ENCODE measurements at places on chromosomes 16 and 17. TPM values are rescaled to one million over a fixed set of nuclear protein-coding genes. Genes with fewer than 3 reads are reported as not detected.

Gene KRT31
- not detected for total RNA-seq

GRCh38 chr16:4803401-4803844 is 990 bp upstream of the ROGDI start:
- DNase-seq = no peak

DNA sequence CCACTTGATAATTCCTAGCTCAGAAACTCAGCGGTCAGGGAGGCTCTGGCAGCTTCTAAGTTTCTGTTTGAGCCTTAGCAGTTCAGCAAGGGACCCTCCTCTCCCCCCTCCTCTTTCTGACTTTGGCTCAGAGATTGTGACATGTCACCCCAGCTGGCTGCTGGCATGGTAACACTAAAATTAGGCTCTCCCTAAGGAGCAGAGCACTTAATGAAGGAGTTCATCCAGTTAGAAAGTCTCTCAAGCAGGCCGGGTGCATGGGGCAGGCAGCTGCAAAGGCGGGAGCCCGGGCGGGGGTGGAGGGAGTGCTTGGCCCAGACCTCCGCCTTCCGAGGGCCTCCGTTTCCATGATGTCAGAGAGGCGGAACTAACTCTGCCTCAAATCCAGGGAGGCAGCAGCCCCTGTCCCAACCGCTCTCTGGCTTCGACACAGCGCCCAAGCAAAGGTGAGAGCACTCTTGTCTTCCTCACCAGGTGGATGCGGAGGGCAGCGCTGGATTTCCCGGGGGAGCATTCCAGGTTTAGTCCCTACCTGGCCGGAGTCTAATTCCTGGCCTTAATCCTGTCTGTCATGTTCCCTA is 128.0 kb upstream of the PLCG2 start:
- no peak for DNase-seq

DNA sequence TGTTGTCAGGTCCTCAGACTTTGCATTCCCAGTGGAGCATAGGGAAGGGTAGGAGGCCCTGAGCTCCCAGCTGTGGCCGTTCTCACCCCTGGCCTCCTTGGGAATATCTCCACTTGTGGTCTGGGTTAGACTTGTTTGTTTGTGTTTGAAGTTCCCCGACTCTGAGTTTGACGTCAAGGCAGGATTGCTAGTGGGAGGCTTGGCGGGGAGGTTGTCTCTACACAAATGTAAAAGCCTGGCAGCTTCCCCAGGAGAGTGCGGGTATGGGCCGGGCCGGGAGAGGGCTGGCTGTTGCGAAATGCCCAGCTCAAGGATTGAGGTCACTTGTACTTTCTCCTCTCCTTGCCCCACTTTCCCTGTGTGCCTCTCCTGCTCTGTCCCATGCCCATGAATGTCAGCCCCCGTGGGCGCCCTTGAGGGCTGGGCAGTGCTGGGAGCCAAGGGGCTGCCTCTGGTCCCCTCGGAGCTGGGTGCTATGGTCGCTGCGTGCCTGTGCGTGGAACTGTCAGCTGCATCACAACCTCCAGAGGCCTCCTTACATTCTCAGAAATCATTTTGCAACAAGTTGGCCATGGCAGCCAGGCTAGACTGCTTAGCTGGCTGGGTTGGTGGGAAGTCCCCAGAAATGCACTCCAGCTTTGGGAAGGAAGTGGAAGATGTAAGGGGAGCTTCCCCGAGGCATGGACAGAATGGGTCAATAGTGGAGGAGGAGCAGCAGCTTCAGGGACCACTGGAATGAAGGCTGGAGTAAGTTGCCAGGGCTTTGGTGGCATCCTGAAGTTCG is 84.3 kb downstream of the KSR1 start:
- DNase-seq = no peak

Gene TP53TG3C
- total RNA-seq = not detected

- DNase-seq = no peak
Measured at GRCh38 chr16:782258-782657, 5.9 kb downstream of the RPUSD1 start.

DNA sequence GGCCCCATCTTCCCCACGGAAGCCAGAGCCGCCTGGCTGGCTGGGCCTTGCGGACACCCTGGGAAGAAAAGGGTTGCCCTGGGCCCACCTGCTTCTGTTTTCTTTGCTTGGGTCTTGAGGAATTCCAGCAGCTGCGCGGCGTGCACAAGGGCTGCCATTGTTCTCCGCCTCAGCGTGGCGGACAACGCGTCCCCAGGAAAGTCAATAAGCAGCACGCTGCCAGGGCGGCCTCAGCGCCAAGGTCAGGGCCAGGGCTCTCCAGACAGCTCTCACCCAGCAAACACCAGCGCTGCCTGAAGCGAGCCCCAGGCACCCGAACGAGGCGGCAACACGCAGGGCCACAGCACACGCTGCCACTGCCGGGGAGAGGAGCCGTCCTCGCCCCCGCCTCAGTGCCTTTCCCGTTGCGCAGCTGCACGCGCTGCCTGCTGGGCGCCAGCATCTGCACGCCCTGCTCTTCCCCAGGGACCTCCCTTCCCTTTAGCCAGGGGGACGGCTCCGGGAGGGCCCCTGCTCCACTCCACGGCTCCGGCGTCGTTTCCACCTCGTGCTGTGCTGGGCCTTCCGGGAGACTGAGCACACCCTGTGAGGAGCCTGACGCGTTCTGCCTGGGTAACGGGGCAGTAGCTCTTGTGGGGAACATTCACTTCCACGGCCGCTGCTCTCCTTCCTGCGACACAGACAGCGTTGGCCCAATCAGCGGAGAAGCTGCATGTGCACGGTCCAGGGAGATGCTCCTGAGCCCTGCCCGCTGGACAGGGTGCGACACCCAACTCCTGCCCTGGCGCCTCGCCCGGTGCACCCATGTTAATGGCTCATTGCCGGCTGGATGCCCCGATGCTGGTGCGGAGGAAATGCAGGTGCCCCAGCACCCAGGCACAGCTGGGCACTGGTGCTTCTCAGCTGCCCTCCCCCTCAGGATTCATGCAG is 57.8 kb downstream of the LMF1 start:
- DNase-seq = no peak

Gene PIRT
- not detected for total RNA-seq

Gene DHRS7C
- total RNA-seq = not detected

DNA sequence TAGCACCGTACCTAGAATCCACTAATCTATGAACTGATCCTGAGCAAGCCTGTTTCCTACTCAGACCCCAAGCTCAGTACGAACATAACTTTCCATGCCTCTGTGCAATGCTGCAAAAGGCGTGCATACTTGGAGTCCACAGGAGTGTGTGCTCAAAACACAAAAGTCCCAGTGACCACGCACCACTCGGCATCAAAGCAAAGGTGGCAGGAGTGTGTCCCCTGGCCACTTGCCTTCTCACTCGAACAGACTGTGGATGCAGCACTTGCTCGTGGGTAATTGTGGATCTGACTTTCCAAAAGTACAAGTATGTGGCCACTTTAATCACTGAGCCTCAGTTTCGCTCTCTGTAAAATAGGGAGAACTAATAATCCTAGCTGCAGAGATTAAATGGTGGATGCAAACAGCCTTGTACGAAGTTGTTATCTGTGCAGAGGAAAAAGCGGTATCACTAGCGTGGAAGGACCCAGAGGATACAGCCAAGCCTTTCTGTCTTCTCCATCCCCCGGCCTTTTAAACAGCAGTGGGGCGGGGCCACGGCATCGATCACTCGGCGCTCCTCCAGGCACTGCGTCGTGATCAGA is 311 bp upstream of the KDM8 start:
- no peak for DNase-seq

Gene AXIN2
- 10.2 TPM for total RNA-seq

Gene NPIPB2
- 16.6 TPM for total RNA-seq

GRCh38 chr16:9016824-9017223 is 53.1 kb upstream of the USP7 start:
- DNase-seq = no peak

GRCh38 chr17:78428025-78428575 is 49.7 kb downstream of the PGS1 start:
- no peak for DNase-seq

- no peak for DNase-seq
Measured at GRCh38 chr16:28880589-28880915, 2.3 kb downstream of the ATP2A1 start.

DNA sequence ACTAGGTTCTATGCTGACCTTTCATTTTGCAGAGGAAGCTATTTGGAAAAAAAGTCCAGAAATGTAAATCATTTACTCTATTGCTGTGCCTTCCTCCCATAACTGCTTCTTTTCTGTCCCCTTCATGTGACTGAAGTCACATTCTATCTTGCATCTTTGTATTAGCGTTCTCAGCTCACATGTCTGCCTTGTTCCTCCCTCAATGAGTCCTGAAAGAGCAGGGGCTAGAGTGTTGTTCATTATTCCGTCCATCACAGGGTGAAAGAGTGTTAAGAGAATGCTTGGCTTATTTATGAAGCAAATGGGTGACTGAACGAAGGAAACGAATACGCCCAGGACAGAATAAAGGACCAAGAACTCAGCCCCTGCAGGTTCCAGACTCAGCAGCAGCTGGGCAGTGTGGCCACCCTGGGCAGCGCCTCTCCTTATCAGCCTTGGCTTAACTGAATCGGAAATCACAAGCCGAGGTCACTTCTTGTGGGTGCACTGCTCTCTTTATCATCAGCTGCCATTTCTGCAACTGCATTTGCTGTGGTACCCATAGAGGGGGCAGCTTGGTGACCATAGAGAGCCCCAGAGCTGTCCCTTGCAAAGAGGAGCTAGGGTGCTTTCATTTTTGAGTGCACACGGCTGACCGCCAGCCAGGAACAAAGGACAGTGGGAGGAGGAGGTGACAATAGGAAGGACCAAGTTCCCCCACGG is 1.8 kb upstream of the PIK3R6 start:
- no peak for DNase-seq

DNA sequence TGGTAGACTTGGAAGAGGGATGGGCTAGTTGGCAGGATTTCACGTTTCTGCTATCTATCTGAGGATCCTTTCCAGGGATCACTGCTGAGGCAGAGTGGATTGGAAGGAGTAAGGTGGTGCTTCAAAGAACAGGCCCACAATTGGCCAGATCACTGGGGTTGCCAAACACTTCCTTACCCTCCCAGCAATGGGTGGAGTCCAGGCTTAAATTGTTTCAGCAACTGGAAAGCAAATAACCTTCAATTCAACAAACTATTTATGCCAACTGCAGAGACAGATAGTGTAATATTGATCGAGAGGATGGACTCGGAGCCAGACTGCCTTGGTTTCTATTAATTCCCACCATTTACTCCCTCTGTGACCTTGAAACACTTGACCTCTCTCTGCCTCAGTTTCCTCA is 2.1 kb downstream of the ARRB2 start:
- no peak for DNase-seq

- DNase-seq = no peak
Measured at GRCh38 chr16:89572073-89572484, 3.5 kb upstream of the CPNE7 start.

- no peak for DNase-seq
Measured at GRCh38 chr17:63930951-63931575, 1.1 kb downstream of the CD79B start.

Gene TP53TG3B
- not detected for total RNA-seq

- DNase-seq = no peak
Measured at GRCh38 chr16:57051696-57052228, 40.6 kb upstream of the CPNE2 start.

Gene TSPOAP1
- total RNA-seq = 101 TPM

GRCh38 chr16:88454523-88454947 is 1.5 kb downstream of the ZFPM1 start:
- DNase-seq = no peak

Gene WNT9B
- 0.98 TPM for total RNA-seq

DNA sequence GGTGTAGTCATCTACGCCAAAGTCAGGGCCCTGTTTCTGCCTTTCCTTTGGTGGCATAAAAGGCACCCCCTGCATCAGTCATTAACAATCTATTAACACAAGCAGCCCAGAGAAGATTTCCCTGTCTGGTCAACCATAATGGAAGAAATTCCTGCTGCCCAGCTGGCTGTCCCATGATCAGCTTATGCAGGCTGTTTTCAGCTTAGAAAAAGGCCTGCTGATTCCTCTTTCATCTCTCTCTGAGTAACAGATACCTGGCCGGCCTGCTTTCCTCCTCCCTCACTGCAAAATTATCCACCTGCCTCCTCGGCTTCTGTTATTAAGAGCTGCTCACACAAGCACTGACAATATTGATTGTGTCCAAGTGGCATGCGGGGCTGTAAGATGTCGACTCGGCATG is 70.3 kb upstream of the MMP2 start:
- DNase-seq = no peak

GRCh38 chr17:38861399-38861843 is 7.9 kb upstream of the RPL23 start:
- no peak for DNase-seq

DNA sequence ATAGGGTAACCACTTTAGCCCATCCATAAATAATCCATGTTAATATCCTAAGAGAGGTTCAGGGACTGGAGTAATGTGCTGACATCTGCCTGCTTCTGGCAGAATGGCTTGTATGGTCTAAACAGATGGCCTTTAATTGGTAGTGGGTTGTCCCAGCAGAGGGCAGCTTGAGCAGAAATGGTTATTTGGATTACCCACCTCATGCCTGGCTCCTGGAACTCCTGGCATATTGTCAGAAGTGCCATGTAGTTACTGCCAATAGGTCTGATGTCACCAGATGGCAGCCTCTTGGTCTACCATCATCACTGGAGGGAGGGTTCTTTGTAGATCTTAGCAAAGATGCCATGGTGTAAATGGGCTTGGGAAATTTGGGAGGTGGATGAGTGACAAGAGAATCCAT is 157.5 kb upstream of the SOX9 start:
- no peak for DNase-seq

DNA sequence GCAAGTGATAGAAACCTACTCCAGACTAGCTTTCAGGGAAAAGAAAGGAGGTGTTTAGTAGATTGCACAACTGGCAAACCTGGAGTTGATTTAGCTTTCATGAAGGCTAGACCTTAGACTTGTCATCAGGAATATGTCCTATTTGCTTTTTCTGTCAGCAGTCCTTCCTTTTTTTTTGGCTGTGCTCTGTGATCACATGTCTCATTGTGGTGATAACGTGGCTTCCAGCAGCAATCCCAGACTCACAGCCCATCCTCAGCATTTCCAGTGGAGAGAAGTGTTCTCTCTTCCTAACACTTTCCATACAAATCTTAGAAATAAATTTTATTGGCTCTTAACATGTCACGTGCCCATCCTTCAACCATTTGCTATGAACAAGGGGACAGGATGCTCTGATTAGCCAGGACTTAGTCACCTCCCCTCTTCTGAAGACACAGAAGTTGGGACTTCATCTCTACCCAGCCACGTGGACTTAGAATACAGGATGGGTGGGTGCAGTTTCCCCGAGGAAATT is 74.7 kb downstream of the CDH13 start:
- DNase-seq = no peak

DNA sequence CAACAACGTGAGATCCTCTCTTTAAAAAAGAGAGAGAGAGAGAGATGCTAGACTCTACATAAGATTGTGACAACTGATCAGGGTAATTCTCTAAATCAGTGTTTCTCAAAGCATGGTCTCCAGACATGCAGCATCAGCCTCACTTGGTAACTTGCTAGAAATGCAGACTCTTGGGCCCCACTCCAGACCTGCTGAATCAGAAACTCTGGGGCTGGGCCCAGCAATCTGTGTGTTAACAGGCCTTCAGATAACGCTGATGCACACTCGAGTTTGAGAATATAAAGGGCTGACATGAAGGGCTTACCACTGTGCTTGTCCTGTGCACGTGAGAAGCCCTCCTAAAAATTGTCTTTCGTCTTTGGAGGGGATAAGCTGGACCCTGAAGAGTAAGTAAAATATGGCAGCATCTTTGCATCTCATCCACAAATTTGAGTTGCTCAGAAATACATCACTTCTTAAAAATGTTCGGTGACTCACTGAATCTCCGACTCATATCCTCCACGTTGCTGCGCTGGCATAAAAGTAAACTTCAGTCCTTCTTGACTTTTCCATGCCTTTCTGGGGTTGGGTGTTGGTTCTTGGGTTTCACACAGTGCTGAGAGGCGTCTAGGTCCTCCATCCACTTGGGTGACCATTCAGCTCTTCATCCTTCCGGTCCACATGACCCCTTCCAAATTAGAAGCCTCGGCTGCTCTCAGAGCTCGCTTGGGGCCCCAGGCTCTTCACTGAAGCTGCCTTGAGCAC is 26.1 kb upstream of the KDM8 start:
- DNase-seq = no peak

Gene MBTPS1
- 94.7 TPM for total RNA-seq

Measured in progenitor cell of endocrine pancreas (in vitro differentiated cells).